Cerebellum (tissue), 4 donors: ENCODE measurements at places on chromosomes 4 and X. TPM values are rescaled to one million over a fixed set of nuclear protein-coding genes. Genes with fewer than 3 reads are reported as not detected.

Gene OTC
- total RNA-seq = not detected

GRCh38 chrX:29926056-29926455, 289.3 kb upstream of the MAGEB2 start:
- DNase-seq = no peak

DNA sequence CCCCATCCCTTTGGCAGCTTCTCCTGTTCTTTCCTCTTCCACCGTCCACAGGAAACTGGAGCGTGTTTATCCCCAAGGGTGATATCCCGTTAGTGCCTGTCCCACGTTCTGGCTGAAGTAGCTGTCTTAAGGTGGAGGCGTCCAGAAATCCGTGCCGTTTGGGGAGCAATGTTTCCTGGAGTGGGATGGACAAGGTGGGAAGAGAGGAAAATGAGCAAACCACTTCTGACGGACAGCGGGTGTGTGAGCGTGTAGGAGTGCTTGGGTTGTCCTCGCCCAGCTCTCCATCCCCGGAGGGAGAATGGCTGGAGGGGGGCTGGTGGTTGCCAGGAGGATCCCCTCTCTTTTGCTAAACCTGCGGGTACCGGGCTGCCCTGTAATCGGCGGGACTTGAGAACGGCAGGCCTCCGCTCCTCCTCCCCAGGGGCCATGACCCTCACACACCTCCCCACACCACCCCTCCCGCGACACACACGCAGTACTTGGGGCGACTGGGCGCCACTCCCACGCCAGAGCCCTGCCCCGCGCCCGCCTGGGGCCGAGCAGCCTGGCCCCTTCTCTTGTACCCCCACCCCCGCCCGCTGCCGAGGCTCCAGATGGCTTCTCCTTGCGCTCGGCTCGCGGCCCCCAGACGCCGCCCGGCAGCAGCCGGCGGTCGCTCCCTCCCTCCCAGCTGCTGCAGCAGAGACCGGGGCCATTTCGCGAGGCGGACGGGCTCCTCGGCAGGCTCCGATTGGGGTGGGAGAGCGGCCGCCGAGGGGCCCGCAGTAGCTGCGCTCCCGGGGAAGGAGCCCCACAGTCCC, 13.9 kb upstream of the PRDM8 start:
- no peak for DNase-seq

Gene SLIT2
- total RNA-seq = 46.4 TPM

DNA sequence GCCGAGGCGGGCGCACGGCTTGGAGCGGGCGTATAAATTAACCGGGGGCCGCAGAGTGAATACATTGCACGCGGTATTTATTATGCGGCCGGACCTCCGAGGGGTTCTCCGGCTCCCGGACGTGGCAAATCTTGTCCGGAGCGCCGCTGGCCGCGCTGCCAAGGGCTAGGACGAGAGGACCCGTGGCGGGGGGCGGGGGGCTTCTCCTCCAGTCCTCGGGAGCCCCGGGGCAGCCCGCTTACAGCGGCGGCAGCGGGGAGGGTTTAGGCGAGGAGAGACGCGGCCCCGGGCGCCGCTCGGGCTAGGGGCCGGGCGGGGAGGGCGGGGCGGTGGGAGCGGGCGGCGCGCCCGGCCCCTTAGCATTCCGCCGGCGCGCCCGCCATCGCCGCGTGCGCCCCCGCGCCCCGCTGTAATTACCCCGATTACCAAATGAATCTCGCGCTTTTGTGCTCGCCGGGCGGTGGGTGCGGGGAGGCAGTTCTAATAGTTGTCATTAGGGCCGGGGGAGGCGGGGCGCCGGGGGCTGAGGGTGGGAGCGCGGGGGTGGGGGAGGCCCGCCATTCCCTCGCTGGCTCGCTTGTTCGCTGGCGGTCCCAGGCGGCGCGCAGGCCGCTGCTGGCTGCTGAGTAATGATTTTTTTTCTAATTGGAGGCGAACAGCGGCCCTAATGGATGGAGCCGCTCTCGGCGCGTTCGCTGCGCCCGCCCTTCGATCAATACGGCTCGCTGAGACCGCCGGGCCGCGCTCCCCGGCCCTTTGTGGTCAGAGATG, 276.6 kb downstream of the BCOR start:
- no peak for DNase-seq

GRCh38 chrX:70025464-70025863, 24.3 kb downstream of the AWAT2 start:
- DNase-seq = no peak

DNA sequence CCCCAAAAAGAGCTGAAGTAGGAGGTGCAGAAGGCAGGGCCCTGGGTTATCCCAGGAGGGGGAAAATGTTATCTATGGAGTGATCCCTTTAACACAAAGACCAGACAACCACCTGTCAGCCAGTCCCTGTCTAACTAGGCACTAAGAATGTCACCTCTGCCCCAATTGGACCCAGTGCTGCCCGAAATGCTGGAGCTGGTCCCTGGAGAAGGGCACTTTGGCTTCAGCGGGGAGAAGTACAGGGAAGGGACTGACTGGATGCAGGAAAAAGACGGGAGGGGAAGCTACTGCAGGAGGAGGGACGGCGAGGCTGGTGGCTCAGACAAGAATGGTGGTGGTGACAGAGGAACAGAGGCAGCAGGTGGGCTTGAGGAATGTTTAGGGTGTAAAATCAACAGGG, 17.3 kb downstream of the PHKA2 start:
- no peak for DNase-seq

GRCh38 chrX:56802921-56803849, 74.1 kb downstream of the NBDY start:
- peak; percentile 52 for DNase-seq

DNA sequence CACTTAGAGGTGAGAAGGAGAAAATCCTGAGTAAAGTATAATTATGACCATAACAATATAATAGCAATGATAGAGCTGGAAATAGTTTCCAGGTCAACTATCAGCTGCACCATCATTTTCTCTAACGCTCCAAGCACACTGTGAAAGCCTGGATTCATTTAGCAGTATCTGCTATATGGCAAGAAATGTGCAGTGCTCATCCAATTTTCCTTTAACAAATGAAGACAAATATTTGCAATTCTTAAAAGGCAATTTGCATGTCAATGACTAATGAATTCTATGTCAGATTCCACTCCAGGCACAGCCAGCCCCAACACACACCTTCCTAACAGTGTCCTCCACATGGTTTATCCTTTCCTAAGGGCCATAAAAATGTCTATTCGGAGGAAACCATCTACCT, 12.7 kb downstream of the PRSS12 start:
- DNase-seq = no peak

DNA sequence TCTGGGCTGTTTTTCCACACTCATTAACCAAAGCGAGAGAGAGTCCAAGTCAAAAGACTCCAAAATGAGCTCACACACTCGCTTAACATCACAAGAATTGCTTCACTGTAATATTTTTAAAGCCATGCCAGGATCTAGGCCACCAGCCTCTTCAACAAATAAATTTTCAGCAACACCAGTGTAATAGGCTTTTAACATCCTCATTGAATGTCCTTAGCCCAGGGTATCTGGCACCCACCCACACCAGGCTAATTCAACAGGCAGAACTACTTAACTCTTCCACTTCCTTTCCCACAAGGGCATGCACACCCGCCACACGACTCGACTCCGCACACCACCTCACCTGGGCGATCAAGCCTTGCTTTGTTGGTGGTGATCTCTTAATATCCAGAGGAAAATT, 34.2 kb downstream of the FAT1 start:
- no peak for DNase-seq

Gene RXFP1
- 0.45 TPM for total RNA-seq

DNA sequence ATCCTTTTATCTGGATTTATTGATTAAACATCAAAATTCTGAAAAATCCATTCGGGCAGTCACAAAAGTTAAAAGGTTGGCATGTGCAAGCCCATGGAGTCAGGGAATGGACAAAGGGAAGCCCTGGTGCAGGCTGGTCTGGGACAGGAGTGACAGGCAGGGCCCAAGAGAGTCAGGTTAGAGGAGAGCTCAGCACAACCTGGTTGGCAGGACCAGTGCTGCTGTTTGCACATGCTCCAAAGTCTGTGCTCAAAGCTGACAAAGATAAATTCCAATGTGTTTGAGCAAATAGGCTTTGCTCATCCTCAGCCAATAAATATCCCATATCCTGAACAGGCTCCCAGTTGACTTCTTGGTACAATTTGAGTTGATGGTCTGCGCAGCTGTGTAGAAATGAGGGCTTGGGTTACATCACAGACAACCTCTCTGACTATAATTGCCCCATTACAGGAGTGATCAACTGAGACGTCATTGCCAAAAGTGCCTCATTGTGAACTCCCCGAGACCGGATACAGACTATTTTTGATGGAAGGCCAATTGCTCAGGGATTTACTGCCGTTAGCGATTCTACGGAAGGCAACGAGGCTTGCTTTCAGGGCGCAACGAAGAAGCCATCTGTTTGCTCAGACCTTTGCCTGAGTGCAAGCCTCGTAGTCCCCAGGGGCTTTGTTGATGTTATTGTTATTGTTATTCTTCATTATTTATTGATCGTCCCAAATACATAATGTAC, 1008.1 kb upstream of the TENM3 start:
- no peak for DNase-seq

GRCh38 chrX:148389629-148390028, 110.8 kb upstream of the AFF2 start:
- no peak for DNase-seq

DNA sequence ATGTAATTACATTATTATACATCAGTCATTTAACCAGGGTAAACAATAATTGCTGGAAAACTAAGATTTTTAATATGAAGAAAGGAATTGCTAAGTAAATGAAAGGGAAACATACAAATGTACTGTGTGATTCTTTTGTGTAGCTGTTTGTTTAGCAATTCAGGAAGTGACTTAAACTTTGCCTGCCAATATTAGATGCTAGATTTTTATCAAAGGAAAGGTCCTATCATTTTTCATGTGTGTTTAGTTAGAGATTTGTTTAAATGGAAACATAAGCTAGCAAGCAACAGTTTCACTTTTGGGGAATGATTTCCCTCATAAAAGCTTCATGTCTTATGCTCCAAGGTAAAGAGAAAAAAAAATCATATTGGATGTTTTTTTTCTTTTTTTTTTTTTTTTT, 95.1 kb upstream of the LIMCH1 start:
- DNase-seq = no peak

- DNase-seq = no peak
These were observed 65.1 kb upstream of the DIAPH2 start for GRCh38 chrX:96619588-96619987.

Gene AMER1
- 10.4 TPM for total RNA-seq

Gene TSC22D3
- 40.4 TPM for total RNA-seq

Gene CYSLTR1
- total RNA-seq = 2.6 TPM

GRCh38 chr4:25437926-25438325, 60.9 kb downstream of the ANAPC4 start:
- no peak for DNase-seq

DNA sequence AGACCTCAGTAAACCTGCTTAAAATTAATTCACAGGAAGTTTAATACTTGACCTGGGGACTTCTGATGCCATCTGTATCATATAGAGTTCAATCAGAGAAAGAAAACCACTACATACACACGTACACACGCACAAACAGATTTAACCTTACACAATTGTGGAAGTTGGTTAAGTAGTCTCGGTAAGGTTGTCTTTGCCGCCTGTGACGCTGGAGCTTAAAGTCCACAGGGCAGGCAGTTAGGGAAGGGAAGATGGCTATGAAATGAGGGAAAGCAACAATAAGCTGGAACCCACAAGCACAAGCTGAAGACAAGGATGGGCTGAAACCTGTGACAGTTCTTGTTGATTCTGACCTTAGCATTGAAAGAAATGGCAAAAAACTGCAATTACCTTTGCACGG, 41.7 kb upstream of the TSPAN7 start:
- DNase-seq = no peak

GRCh38 chrX:110321081-110321480, 3.2 kb upstream of the AMMECR1 start:
- no peak for DNase-seq

DNA sequence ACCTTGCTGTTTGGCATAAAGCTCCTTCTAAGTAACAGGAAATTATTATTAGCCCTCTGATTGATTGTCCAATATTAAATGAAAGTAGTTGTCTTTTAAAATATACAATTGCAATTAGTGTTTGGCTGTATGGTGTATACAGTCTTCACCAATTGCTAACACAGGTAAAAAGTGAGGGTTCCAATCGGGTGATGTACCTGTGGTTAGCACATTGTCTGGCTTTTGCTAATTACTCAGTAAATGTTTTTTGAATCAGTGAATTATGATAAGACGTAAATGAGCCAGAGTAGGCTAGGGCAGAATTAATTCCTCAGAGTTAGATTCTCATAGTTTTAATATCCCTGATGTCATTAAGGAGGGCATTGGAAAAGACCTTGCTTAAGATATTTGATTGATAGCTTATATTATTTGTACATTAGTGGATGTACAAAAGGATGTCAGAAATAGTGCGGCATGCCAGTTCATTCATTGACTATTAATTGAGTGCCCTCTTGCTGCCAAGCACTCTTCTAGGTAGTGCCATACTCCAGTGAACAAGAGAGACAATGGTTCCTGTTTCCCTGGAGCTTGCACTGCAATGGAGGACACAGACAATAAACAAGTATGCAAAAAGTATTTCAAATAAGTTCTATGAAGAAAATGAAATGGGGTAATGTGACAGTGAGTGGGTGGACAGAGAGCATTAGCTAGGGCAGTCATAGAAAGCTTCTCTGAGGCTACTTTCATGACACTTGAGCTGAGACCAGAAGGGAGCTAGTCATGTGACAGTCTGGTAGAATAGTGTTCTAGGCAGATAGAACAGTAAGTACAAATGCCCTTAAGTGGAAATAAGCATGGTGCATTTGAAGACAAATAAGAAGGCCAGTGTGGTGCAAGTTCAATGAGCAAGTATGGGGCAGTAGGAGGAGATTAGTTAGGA, 205.9 kb upstream of the CASK start:
- no peak for DNase-seq

- no peak for DNase-seq
These were observed 59.3 kb downstream of the FTHL17 start for GRCh38 chrX:31012509-31013025.

- DNase-seq = no peak
These were observed 77.5 kb downstream of the HCCS start for GRCh38 chrX:11188664-11189063.

- DNase-seq = no peak
These were observed 8.3 kb downstream of the ATXN3L start for GRCh38 chrX:13311560-13311959.

Gene RBMX2
- total RNA-seq = 22.8 TPM

GRCh38 chr4:108884596-108884995, 121.7 kb upstream of the ETNPPL start:
- DNase-seq = no peak
